ENCODE measurements at places on chromosomes 5 and 9. TPM values are rescaled to one million over a fixed set of nuclear protein-coding genes. Genes with fewer than 3 reads are reported as not detected.

Gene IQGAP2
- total RNA-seq = 31.0 TPM

Gene MAMDC2
- total RNA-seq = 72.0 TPM

Gene PAX5
- 0.23 TPM for total RNA-seq

Gene TTLL11
- 10.7 TPM for total RNA-seq

DNA sequence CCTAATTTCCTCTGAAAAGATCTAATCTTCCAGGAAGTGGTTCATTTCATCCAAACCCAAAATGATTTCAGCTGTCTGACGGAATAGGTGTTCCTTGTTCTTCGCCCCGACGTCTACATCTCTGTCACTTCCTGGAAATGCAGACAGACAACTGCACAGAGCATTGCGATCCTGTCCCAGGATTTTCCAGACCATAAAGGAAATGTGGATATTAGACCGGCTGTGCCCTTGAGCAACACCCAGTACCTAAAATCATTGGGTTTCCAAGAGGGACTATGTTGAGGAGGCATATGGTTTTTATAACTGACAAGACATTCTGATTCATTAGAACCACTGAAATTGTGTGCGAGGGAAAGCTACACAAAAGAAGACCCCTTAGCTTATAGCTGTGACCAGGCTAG, 74.2 kb downstream of the MSX2 start:
- DNase-seq = no peak

Gene IFNA10
- not detected for total RNA-seq

DNA sequence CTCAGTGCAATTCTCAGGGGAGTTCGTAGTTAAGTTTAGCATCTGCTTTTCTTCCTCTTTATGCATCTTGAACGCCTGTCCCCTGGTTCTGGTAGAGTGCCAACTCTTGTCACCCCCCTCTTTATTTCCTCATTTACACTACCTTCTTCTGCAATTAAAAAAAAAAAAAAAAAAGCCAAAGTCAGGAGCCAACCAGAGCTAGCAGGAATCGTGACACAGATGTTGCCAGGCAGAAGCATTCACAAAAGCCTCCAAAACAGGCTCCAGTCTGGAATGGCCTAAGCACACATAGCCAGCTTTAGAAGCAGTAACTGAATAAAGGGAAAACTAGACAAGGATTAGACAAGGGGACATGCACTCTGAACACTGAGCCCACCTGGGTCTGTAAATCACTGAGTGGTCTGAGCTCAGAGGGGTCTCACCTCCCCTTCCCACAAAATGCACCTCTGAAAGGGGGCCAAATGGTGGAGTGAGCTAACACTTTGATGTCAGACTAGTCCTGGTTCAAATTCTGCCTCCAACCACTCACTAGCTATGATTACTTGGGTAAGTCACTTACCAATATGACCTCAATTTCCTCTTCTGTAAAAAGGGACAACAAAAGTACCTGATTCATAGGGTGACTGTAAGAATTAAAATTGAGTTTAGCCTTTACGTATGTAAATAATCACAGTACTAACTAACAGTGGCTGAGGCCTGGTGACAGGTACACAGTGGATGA, 2.0 kb downstream of the CD74 start:
- no peak for DNase-seq

- DNase-seq = no peak
Observed at GRCh38 chr5:112339761-112340160, 79.3 kb downstream of the EPB41L4A start.

DNA sequence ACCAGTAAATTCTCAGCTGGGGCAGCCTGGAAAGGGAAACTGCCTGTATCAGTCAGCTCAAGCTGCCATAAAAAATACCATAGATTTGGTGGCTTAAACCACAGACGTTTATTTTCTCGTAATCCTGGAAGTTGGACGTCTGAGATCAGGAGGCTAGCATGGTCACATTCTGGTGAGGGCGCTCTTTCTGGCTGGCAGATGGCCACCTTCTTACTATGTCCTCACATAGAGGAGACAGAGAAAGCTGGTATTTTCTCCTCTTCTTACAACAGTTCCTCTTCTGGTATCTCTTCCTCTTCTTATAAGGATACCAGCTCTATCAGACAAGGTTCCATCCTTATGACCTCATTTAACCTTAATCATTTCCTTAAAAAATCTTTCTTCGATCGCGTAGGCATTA, 50.5 kb upstream of the RFX3 start:
- DNase-seq = no peak

- no peak for DNase-seq
Observed at GRCh38 chr9:11537566-11537965, 924.8 kb upstream of the PTPRD start.
